ENCODE measurements at places on chromosomes 2 and 18.

DNA sequence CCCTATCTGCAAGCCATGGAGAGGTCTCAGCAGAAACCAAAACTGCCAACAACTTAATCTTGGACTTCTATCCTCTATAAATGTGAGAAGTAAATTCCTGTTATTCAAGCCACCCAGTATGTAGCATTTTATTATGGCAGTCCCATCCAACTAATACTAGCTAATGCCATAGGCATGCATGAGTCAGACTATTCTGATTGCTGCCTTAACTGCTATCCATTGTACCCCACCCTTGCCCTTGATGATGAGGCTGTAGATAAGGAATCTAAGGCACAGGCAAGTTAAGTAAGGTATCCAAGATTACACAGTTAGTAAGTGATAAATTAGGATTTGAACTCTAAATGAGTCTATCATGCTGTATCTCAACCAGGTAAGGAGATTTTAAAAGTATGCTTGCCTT lies 223.0 kb downstream of the UBE2E3 start:
- DNase-seq = no peak

- DNase-seq = no peak
These were observed 143.2 kb upstream of the CCDC68 start for GRCh38 chr18:55102501-55102900.

DNA sequence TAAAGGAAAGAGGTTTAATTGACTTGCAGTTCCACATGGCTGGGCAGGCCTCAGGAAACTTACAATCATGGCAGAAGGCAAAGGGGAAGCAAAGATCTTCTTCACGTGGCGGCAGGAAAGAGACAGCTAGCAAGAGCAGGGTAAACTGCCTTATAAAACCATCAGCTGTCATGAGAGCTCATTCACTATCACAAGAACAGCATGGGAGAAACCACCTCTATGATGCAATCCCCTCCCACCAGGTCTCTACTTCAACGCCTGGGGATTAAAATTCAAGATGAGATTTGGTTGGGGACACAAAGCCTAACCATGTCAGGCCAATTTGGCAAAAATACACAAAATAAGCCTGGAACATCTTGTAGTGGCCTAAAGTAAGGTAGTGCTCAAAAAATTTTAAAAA lies 152.6 kb downstream of the COL6A3 start:
- DNase-seq = no peak

- DNase-seq = no peak
These were observed 1.4 kb upstream of the RNF103 start for GRCh38 chr2:86625096-86625495.

DNA sequence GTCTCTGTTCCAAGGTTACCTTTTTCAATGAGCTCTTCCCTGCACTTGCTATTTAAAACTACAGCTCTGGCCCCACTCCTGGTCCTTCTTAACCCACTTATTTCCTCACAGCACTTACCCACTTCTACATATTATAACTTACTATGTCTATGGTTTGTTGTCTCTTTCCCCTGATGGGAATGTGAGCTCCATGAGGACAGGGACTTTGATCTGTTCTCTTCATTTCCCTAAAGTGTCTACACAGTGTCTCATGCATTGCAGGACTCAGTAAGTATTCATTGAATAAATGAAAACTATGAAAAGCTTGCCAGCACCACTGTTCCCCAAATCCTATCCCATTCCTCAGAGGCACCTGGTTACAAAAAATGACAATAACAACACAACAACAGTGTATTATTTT lies 18.3 kb upstream of the ACYP2 start:
- DNase-seq = no peak

GRCh38 chr2:190318514-190318913 lies 1.1 kb downstream of the HIBCH start:
- DNase-seq = no peak

GRCh38 chr2:227407591-227408151 lies 19.9 kb upstream of the SCYGR1 start:
- DNase-seq = no peak

DNA sequence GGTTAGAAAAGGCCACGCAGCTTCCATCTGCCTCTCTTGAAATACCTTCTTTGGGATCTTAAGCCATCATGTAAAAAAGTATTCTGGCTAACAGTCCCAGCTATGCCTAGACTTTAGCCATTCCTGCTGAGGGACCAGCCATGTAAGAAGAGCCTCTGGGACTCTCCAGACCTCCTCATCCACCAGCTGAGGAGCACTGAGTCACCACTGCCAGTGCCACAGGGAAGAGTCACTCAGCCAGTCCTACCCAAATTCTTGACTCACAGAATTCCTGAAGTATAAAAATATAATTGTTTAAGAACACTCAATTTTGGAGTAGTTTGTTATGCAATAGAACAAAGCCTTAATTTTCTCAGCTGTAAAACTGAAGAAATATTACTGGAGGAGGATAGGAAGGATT lies 436.7 kb downstream of the ZEB2 start:
- DNase-seq = no peak

All from colonic mucosa (tissue), 4 donors.